ENCODE measurements at places on chromosomes 3 and 15.

DNA sequence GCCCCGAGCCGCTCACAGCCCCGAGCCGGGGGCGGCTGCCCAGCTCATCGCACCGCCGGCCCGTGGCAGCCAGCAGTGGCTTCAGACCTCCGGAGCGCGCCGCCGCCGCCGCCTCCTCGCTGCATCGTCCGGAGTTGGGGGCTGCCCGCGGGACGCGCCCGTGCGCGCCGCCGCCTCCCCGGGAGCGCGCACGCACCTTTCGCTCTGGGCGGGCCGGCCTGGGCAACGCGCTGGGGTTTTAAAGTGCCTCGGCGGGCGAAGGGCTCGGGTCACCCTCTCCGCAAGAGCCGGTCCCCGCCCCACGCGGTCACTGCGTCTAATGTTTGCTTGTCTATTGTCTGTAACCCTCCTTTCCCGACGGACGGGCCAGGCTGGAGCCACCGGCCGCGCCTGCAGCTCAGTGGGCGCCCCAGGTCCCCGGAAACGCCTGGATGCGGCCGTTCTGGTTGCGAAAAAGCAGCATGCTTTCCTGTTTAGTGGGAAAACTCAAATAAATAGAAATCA is at the start of gene RYK:
TSS of gene RYK (minus strand) at position 143 of the 504 bp plus-strand sequence. CDS start 205 bp downstream, outside the sequence.
- peak; percentile 51 for DNase-seq

GRCh38 chr15:56460071-56460470 is 4.9 kb downstream of the MNS1 start:
- no peak for DNase-seq

GRCh38 chr3:24365168-24365567 is 129.5 kb downstream of the THRB start:
- no peak for DNase-seq

- no peak for DNase-seq
Measured at GRCh38 chr3:45670436-45670835, 18.8 kb upstream of the SACM1L start.

GRCh38 chr15:27846722-27847395 is 252.3 kb downstream of the OCA2 start:
- DNase-seq = no peak

DNA sequence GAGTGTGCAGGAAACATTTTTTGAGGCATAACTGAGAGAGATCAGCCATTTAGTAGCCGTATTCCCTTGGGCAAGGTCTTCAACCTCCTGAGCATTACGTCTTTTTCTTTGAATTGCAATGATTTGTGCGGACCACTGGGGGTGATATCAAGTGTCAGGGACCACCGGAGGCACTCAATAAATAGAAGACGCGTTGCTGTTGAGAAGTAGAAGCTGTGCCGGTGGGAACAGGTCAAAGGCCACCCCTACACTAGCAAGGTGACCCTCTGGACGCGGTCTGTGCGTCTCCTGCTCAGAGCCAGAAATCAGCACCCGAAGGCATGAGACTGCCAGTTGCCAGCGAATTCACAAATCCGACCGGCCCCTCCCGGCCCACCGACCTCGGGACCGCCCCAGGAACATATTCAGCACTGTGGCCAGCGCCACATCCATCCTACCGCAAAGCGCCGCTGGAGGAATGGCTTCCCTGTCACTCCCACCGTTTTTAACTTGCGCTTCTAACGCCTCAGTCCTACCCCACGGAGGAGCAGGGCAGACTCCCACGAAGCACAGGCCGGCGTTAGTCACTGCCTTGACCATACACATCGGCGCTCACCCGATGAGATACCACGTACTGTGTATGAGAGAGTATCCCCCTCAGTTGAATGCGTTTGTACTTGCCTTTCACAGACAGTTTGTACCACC is 1.4 kb upstream of the GHSR start:
- DNase-seq = no peak

- no peak for DNase-seq
Measured at GRCh38 chr15:67080900-67081431, 15.6 kb downstream of the SMAD3 start.

GRCh38 chr3:190169877-190170276 is 49.2 kb upstream of the P3H2 start:
- DNase-seq = no peak

- DNase-seq = no peak
Measured at GRCh38 chr3:4825436-4826236, 153.6 kb upstream of the BHLHE40 start.

GRCh38 chr3:38136777-38137614 is at the start of gene ACAA1:
Gene ACAA1 (minus strand): TSS chr3:38137127. CDS start chr3:38137035, 92 bp downstream.
- DNase-seq = peak; percentile 91

- DNase-seq = no peak
Measured at GRCh38 chr3:106371971-106372805, 503.4 kb upstream of the CBLB start.

GRCh38 chr3:133159498-133160475 is 121.6 kb downstream of the TMEM108 start:
- DNase-seq = no peak

- no peak for DNase-seq
Measured at GRCh38 chr3:157219215-157219614, 59.3 kb upstream of the CCNL1 start.

- no peak for DNase-seq
Measured at GRCh38 chr3:143090976-143091837, 28.4 kb upstream of the CHST2 start.

DNA sequence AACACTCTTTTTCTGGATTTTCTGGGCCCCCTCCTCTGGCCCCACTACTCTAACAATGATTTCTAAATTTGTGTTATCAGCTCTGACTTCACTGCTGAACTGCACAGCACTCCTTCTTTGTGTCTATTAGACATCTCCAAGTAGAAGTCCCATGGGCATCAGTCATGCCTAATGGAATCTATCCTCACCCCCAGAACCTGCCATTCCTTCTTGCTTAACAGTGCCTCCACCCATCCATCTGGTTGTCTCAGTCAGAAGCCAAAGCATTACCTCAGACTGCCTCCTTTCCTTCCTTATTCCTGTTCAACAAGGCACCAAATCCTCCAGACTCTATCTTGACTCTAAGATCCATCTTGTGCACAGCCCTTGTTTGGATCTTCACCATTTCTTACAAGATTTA is 36.2 kb downstream of the SSR3 start:
- no peak for DNase-seq

DNA sequence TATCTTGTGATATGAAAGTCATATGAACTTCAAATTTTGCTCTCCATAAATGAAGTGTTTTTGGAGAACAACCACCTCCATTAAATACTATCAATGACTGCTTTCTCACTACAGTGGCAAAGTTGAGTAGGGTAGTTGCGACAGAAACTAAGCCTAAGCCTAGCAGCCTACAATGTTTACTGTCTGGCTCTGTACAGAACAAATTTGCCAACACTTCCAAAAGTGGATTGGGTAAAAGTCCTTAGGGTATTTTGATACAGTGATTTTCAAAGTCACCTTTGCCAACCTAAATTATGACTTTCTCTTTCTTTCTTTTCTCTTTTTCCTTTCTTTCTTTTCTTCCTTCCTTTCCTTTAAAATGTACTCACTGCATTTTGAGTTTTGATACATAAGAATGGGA is 142.6 kb downstream of the PLCL2 start:
- no peak for DNase-seq

DNA sequence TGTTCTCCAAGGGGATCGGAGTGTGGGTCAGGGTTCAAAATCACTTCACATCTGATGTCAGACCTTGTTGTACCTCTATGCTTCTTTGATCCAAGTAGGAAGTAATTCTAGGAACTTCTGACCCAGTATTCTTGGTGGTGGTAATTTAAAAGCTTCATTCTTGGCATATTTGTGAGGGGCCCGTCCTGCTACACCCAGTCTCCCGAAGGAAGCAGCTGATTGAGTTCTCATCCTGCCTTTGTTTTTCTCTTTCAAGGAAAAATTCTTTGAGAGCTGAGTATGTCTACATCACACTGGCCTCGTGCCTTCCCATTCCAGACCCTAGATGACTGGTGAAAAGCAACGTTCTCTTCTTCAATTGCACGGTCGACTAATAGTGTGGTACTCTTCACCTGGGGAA is 234.4 kb upstream of the TPRG1 start:
- no peak for DNase-seq

DNA sequence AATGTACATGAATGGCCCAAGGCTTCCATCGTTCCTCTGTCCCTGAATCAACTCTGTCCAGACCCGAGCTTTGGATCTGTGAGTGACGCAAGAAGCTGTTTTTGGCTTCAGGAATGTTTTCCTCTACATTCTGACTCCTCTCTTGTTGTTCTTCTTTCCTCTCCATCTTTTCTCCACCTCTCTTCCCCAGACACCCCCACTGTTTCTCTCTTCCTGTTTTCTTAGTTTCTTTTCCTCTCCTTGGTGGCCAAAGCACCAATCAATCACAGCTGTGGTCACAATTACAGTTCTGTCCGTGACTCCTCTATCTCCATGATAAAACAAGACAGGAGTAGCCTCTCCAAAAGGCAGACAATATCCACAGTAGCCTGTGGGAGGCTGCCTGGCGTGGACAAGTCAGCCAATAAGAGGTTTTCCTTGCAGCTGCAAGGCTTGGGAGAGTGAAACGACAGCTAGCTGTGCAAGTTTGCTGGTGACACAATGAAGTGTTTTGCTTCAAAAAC is 4.9 kb upstream of the TMEM212 start:
- DNase-seq = peak; percentile 21

GRCh38 chr15:23760024-23760423 is 72.9 kb upstream of the NDN start:
- DNase-seq = no peak

- DNase-seq = no peak
Measured at GRCh38 chr3:11543141-11543947, 100.4 kb downstream of the VGLL4 start.

DNA sequence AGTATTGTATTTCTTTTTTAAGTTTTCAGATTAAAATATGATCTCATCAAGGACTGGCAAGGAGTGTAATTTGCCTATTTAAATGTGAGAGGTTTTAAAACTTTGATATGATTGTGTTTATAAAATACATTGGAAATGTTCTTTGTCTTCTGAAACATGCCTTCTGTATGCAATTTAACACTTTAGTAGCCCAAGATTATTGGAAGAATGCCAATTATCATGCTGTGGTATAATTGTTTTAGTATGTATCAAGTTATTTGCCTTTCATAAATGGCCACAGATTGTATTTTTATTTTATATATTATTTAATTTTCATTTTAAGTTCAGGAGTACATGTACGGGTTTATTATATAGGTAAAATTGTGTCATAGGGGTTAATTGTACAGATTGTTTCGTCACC is 31.7 kb downstream of the ECT2 start:
- DNase-seq = no peak

- no peak for DNase-seq
Measured at GRCh38 chr15:96363707-96364106, 33.2 kb downstream of the NR2F2 start.

DNA sequence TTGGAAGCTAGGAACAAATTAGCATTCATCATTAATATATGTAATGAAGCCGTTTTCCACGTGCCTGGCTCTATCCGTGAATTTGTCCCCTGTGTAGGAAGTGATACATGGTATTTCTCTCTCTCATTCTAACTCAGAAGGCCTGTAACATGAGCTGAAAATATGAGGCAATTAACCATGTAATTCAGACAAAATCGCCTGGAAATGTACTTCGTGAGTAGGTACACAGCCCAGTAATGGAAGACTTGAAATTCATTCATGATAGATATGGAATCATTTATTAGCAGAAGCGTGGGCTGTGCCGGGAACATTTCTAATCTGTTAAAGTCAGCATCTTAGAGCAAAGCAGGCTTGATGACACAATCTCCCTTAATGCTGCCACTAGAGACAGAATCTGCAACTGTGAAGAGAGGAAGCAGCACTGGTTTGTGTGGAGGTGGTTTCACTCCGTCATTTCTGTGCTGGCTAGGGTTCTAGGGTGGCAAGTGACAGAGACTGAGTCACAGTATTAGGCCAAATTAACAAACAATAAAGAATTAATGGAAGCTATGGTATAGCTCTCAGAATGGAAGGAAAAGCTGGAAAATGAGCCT is 225.0 kb upstream of the PROK2 start:
- DNase-seq = no peak

DNA sequence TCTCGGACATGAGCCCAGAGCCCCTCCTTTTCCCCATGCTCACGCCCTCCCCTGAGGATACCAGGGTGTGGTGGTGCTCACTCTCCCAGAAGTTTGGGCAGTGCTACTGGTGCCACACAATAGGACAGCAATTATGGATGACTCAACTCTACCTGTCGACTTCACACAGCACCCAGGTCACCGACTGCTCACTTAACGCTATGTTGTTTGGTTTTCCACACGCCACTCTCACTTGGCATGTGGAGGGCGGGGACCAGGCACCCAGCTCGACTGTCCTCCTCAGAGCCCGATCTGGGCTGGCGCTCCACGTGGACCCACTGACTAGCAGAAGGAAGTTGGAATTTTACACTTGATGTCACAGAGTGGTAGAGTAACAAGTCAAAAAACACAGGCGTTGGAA is 30.9 kb downstream of the STIMATE start:
- DNase-seq = no peak

GRCh38 chr3:50120364-50121071 is 31.8 kb downstream of the RBM5 start:
- no peak for DNase-seq

All from GOT3 (cell line).